ENCODE measurements at places on chromosomes 11 and 22. TPM values are rescaled to one million over a fixed set of nuclear protein-coding genes. Genes with fewer than 3 reads are reported as not detected.

CTSC gene
- total RNA-seq: 208 TPM

GRCh38 chr11:102220728-102221467 is 96.4 kb upstream of the BIRC3 start:
- no peak overlapping the region for H3K4me3 ChIP-seq
- H3K27me3 ChIP-seq: no peaks in the 10 kb centered on the region
- peaks cover 16% of the 10 kb centered on the region for H3K4me1 ChIP-seq

DNA sequence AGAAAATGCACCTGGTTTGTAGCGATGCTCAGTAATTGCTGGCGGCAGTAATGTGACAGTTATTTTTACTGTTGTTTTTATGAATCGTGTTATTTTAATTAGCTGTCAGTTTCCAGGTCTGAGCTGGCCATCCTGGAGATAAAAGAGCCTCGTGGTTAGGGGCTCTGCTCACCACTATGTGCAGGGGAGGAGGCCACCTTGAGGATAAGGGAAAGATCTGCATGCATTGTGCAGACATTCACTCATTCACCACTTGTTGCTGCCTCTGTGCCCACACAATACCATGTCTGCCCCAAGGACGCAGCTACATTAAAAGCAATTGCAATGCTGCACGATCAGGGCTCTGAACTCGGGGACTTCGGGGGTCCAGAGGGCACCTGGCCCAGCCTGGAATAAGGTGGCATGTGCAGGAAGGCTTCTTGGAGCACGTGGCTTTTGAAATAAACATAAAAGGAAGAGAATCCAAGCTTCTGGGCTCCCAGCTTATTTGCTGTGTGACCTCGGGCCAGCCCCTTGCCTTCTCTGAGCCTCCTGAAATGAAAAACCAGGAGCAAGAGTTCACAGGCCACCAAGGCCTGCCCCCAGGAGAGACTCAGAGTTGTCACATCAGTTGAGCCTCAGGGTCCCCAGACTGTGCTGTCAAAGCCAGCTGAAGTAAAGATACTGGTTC is 44.7 kb upstream of the SHISAL1 start:
- peak overlapping the region; percentile 53 for H3K27ac ChIP-seq
- no peak for DNase-seq
- H3K27me3 ChIP-seq: no peaks in the 10 kb centered on the region
- peaks cover 29% of the 10 kb centered on the region for H3K4me1 ChIP-seq

DNA sequence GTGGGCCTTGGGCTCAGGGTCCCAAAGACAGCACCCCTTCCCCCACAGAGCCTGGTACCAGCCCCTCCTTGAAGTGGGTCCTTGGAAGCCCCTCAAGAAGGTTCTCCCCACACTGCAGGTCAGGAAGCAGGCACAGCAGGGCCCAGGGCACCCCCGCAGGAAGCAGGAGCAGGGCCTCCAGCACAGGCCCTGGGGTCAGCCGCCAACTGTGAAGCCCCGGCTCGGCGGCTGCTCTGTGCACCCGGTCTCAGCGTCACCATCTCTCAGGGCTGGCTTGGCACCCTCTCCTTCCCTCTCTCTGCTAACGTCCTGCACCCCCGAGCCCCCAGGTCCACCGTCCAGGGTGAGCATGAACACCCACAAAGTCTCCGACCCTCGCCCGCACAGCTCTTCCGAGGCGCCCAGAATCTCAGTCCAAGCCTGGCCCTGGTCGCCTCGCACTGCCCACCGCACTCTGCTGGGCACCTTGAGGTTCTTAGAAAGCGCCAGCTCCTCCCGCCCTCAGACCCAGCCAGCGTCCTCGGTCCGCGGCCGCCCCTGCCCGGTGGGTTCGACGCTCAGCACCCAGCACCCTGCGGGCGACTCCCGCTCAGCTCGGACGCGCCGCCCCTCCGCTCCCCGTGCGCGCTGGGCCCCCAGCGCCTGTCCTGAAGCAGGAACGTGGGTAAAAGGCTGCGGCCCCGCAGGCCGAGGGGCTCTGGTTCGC is 1.4 kb upstream of the SIGIRR start:
- no peak overlapping the region for H3K27ac ChIP-seq
- peaks cover 14% of the 10 kb centered on the region for H3K4me1 ChIP-seq
- H3K36me3 ChIP-seq: no peaks in the 10 kb centered on the region
- H3K27me3 ChIP-seq: peaks cover 36% of the 10 kb centered on the region

MYRF gene
- 1.6 TPM for total RNA-seq

GRCh38 chr11:27807596-27807995 is 107.3 kb upstream of the BDNF start:
- peak; percentile 82 for DNase-seq
- H3K4me3 ChIP-seq: no peak overlapping the region

PAMR1 gene
- 65.5 TPM for total RNA-seq

- no peaks in the 10 kb centered on the region for H3K27me3 ChIP-seq
- H3K27ac ChIP-seq: no peak overlapping the region
- H3K36me3 ChIP-seq: no peaks in the 10 kb centered on the region
- H3K4me1 ChIP-seq: peaks cover 10% of the 10 kb centered on the region
These were observed 11.8 kb downstream of the PRDM11 start for GRCh38 chr11:45158210-45158731.

- DNase-seq: no peak
- no peak overlapping the region for H3K4me3 ChIP-seq
- H3K36me3 ChIP-seq: no peaks in the 10 kb centered on the region
- no peak overlapping the region for H3K27ac ChIP-seq
- H3K4me1 ChIP-seq: peaks cover 3% of the 10 kb centered on the region
These were observed 2.3 kb upstream of the CLPB start for GRCh38 chr11:72436661-72437060.

XKR3 gene
- not detected for total RNA-seq

CHST1 gene
- not detected for total RNA-seq

DNA sequence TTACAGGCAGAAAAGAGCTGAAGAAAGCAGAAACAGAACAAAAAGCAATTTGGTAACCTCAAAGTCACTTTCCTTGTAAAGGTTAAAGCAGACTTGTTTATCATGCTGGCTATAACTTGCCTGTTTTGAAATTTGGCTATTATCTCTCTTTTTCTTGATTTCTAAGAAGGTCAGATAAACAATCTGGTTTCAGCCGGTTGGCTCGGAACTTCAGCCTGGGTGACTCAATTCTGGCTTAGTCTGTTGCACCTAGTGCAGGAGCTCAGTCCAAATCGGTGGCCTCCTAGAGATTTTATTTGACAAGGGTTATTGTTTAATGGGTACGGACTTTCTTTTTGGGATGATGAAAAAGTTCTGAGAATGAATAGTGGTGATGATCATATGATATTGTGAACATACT is 367.1 kb upstream of the B3GAT1 start:
- H3K27me3 ChIP-seq: no peaks in the 10 kb centered on the region
- H3K4me1 ChIP-seq: no peaks in the 10 kb centered on the region
- no peaks in the 10 kb centered on the region for H3K36me3 ChIP-seq
- H3K27ac ChIP-seq: no peak overlapping the region

HTR3B gene
- total RNA-seq: not detected

JAML gene
- total RNA-seq: not detected

GRCh38 chr11:95924414-95924760 is 480 bp upstream of the MTMR2 start:
- DNase-seq: peak; percentile 48
- H3K27ac ChIP-seq: peak overlapping the region; percentile 99
- H3K27me3 ChIP-seq: no peaks in the 10 kb centered on the region
- H3K4me3 ChIP-seq: peak overlapping the region; percentile 86

- H3K27ac ChIP-seq: no peak overlapping the region
- H3K27me3 ChIP-seq: no peaks in the 10 kb centered on the region
- H3K4me3 ChIP-seq: no peak overlapping the region
- H3K36me3 ChIP-seq: no peaks in the 10 kb centered on the region
- no peaks in the 10 kb centered on the region for H3K4me1 ChIP-seq
These were observed 56.5 kb upstream of the IGLL5 start for GRCh38 chr22:22830957-22831688.

- no peaks in the 10 kb centered on the region for H3K27me3 ChIP-seq
- H3K4me3 ChIP-seq: no peak overlapping the region
- no peaks in the 10 kb centered on the region for H3K4me1 ChIP-seq
- no peak for DNase-seq
- H3K36me3 ChIP-seq: peaks cover 3% of the 10 kb centered on the region
- H3K27ac ChIP-seq: no peak overlapping the region
These were observed 15.3 kb upstream of the RAB30 start for GRCh38 chr11:83087035-83087434.

MS4A3 gene
- not detected for total RNA-seq

DNA sequence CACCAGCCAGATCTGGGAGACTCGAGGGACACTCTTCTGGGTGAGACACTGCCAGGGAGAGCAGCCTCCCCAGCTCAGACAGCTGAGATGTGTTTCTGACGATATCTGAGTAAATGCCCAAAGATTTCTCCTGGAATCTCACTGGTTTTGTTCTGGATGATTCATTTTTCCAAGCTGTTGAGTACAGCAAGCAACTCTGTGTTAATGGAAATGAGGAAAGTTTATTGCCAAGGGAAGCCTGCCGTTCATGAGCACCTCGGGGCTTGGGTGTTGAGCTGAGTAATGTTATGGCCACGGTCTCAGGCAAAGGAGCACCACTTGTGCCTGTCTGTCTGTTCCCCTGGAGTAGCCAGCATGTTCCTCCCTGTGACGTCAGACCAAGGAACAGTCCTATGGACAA is 1132.4 kb downstream of the BRD1 start:
- no peaks in the 10 kb centered on the region for H3K27me3 ChIP-seq
- no peak overlapping the region for H3K27ac ChIP-seq
- H3K4me1 ChIP-seq: no peaks in the 10 kb centered on the region
- H3K4me3 ChIP-seq: no peak overlapping the region

SLC43A1 gene
- total RNA-seq: 10.0 TPM

- no peaks in the 10 kb centered on the region for H3K27me3 ChIP-seq
- no peak overlapping the region for H3K27ac ChIP-seq
- peak; percentile 43 for DNase-seq
- H3K4me3 ChIP-seq: no peak overlapping the region
- peaks cover 42% of the 10 kb centered on the region for H3K4me1 ChIP-seq
These were observed 45.0 kb downstream of the TEAD1 start for GRCh38 chr11:12719221-12719620.

DNA sequence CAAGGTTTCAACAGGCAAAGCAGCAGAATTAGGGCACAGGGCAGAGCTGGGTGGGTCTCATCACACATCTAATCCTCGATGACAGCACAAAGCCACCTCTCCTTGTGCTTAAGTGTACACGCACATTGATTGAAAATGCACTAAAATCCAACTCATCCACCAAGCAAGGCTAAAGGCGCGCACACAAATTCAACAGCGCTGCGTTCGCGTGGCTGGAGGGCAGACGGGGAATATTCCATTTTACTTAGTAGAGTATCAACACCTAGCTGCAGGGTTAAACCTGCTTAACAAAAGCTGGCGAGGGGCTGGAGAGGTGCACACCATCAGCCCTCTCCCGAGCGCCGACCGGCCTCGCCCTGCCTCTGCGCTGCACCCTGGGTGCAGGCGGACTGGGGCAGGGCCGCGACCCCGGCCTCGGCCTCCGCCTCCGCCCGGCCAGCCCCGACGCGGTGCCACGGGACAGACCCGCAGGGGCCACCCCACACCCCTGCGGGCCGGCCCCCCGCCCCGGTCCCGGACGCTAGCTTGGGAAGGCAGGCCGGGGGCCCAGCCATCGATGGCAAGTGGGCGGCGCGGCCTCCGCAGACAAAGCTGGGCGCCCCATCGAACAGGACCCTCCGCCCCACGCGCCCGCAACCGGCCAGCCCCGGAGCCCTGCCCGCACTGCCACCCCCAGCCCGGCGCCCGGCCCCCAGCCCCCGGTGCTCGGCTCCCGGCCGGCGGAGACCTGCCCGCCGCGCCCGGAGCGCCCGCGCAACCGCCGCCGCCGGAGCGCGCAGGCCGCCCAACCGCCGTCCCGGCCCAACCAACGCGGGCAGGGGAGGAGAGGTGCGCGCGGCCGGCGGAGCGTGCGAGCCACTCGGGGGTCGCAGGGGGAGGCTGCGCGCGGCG is 929 bp downstream of the PRDM10 start:
- 0 out of 2 replicates have a peak, but pooled peaks cover 1% of the 10 kb centered on the region for H3K4me1 ChIP-seq
- peak; percentile 25 for DNase-seq
